Skeletal muscle cell (primary cell): ENCODE measurements at places on chromosomes 2 and 18.
A peak's percentile ranks its signal among the peaks of the same experiment; 100 is the strongest.

DNA sequence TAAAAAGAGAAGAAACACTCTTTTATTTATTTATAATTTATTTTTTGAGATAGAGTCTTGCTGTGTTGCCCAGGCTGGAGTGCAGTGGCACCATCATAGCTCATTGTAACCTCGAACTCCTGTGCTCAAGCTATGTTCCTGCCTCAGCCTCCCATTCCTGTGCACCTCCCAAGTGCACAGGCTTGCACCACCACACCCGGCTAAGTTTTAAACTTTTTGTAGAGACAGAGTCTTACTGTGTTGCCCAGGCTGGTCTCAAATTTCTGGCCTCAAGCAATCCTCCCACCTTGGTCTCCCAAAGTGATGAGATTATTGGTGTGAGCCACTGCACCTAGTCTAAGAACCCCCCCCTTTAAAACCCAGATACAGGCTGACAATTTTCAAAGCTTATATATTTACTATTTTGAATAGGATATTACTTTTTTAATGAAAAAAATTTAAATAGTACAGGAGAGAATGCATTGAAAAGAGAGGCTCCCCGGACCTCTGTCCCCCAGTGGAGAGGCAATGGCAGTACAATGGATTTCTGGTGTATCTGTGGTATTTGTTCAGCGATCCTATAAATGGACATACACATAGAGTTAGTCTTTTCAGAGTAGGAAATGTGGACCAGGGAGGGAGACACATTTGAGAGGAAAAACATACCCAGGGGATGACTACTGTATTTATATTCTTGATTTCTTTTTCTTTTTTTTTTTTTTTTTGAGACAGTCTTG is 48.1 kb upstream of the CNOT11 start:
- no peak for DNase-seq

- no peak for DNase-seq
These were observed 138.7 kb upstream of the AQP4 start for GRCh38 chr18:27004056-27004829.

GRCh38 chr2:42842466-42842865 is 50.1 kb upstream of the HAAO start:
- no peak for DNase-seq

DNA sequence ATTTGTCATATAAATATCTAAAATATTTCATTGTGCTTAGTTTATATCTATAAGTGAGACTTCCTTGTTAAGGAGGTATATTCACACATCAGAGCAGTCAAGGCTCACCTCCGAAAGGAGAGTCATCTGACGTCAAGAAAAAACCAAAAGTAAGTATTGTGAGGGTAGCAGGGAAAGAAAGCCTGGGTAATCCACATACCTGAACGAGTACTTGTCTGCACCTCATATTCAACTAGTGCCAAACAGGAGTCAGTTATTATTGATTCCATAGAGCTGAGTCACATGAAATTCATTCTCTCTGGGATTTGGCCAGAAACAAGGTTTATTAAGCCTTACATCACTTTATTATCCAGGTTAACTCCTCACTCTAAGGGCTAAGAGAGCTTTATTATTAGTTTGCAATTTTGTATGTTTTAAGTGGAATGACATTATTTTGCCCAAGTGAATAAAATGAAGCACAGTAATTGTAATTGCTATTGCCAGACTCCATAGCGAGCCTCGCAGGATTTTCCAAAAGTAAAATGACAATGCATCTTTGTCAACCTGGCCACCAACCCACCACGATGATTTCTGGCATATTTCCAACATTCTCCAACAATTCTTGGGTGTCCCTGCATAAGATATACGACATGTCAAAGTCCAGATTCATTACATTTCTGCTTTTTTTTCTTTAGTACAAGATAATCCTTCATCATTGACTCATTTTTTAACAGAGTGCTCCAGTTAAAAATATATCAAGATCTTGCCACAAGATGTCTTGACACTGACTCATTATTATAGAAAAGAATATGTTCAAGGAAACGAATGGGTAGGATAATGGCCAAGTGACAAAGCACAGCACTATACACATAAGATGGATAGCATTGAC is 1210.4 kb upstream of the ACVR2A start:
- DNase-seq: peak; percentile 45

DNA sequence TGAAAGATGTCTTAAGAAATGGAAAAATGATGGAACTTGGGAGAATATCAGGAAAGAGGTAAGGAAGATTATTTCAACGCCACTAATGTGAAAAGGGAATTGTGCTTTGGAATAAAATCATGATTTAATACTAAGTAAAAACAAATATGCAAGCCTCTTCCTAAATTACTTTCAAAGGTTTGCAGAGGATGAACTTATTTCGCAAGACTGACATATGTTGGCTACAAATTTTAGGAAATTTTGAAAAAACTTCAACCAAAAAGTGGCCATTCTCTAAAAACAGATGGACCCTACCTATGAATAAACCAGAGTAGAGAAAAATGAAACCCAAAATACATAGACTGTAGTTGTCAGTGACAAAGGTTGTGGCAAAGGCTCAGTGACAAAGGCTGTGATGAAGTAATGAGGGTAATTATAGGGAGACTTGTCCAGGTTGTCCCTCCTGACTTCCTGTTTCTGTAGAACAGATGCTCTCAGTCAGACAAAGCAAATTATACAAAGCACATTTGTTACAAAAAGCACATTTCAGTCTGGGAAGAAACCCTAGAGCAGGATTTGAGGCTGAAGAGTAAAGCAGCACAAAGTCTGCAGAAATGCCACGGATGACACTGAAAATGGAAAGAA is 39.5 kb downstream of the SFT2D3 start:
- no peak for DNase-seq

DNA sequence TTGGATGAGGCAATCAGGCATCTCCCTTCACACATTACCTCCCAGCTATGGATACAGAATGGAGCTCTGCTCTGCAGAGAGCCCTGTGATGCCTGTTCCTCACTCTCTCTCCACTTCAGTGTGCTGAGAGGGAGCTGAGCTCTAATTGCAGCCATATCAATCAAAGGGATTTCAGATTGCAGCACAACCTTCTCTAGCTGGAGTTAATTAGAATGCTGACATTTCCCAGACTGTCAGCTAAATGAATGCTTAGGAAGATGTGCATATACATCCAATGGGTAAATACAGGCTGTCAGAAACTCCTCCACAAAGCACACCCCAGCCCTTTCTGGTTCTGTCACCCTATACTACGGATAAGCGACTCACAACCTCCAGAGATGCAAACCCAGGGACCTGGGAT is 402.6 kb downstream of the EIPR1 start:
- DNase-seq: no peak

GRCh38 chr2:238176613-238177012 is 17.8 kb downstream of the ERFE start:
- DNase-seq: no peak

DNA sequence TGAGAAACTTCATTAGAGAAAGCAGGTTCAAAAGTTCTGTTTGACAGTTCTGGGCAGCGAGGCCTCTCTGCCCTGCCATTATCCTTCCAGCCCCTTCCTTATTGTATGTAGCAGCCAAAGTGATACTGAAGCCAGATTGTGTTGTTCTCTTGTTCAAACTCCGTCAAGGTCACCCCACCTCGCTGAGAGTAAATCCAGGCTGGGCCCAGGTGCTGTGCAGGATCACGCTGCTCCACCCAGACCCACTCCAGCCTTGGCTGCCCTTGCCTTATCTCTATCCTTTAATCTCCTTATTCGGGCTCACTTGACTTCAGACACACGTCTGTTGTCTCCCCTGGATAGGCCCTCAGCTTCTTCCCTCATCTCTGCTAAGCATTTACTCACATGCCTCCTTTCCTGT is 196.1 kb downstream of the CPS1 start:
- no peak for DNase-seq

DNA sequence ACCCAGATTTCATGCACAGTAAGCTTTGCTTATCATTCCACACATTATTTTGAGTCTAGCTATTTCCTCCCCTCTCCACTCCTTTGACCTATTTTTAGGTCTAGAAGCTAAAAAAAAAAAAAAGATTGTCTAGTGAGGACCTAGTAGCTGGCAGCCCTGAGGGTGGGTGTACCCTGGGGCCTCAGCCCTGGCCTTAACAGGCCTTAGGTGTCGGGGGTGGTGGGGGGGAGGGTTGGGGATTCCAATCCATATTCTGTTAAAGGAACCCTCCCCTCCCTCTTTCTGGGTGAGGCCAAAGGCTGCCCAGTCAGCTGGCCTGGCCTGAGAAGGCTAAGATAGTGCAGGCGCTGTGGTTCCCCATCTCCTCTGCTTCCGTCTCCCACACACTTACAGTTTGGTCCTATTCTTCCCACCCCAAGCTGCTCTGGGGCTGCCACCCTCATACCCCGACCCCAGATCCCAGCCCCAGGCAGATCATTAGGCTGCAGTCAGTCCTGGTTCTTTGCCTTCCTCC is 65.5 kb upstream of the HK2 start:
- DNase-seq: no peak

- no peak for DNase-seq
These were observed 15.6 kb upstream of the WDR75 start for GRCh38 chr2:189425676-189426075.

- peak; percentile 17 for DNase-seq
These were observed 50.5 kb downstream of the MRPL35 start for GRCh38 chr2:86249579-86250391.

GRCh38 chr2:50732796-50733195 is 299.1 kb downstream of the NRXN1 start:
- peak; percentile 6 for DNase-seq

- no peak for DNase-seq
These were observed 29.6 kb downstream of the CELF4 start for GRCh38 chr18:37535968-37536367.

GRCh38 chr2:14137643-14138042 is 494.9 kb upstream of the LRATD1 start:
- DNase-seq: no peak

GRCh38 chr2:205763708-205764211 is 81.5 kb downstream of the NRP2 start:
- peak; percentile 64 for DNase-seq

- peak; percentile 45 for DNase-seq
These were observed 81.6 kb downstream of the TWIST2 start for GRCh38 chr2:238929242-238930081.

GRCh38 chr18:43422518-43422917 is 145.2 kb upstream of the SYT4 start:
- no peak for DNase-seq
